ENCODE measurements at places on chromosomes 7 and 10.

- DNase-seq, result peak; percentile 20
Observed at GRCh38 chr10:24360282-24361127, 151.6 kb downstream of the KIAA1217 start.

- DNase-seq, result no peak
Observed at GRCh38 chr7:134126146-134126545, 994 bp upstream of the LRGUK start.

GRCh38 chr10:118920206-118920605 lies 109.3 kb upstream of the NANOS1 start:
- DNase-seq, result no peak

- DNase-seq, result no peak
Observed at GRCh38 chr10:60148266-60148840, 241.3 kb downstream of the ANK3 start.

DNA sequence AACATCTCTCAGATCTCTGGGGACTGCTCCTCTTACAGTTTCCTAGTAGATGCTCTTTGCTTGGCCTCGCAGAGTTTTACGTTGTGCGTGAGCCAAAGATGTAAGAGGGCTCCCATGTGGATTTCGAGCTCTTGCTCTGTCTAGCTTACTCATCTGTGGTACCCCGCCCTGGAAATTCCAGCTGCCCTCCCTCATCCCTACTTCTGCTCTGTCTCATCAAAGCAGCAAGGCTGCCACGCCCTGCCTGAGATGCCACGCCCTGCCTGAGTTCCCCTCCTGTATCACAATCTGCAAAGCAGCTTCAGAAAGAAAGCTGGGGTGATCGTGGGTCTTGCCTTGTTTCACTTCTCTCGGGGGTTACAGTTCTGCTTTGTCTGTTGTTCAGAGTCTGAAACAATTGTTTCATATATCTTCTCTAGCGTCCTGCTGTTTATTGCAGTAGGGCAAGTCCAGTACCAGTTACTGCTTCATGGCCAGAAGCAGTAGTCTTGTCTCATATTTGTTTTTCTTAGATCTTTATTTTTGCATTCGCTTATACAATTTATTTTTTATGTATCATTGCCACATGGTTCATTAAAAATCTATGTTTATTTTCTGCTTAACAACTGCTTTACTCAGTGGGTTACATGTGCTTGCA lies 36.1 kb upstream of the CCNY start:
- DNase-seq, result peak; percentile 70

GRCh38 chr10:21531164-21531563 lies 2.9 kb upstream of the MLLT10 start:
- DNase-seq, result no peak

DNA sequence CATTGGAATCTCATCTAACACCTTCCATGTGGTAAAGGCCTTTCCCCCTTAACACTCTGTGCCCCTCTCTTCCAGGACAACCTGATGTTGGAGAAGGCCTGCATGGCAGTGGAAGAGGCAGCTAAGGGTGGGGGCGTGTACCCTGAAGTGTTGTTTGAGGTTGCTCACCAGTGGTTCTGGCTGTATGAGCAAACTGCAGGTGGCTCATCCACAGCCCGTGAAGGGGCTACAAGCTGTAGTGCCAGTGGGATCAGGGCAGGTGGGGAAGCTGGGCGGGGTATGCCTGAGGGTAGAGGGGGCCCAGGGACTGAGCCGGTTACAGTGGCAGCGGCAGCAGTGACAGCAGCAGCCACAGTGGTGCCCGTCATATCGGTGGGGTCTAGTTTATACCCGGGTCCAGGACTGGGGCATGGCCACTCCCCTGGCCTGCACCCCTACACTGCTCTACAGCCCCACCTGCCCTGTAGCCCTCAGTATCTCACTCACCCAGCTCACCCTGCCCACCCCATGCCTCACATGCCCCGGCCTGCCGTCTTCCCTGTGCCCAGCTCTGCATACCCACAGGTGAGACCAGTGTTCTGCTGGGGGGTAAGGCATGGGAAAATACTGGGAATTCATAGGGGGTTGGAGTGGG lies 12.4 kb downstream of the NDST2 start:
- DNase-seq, result no peak

- peak; percentile 38 for DNase-seq
Observed at GRCh38 chr7:92244808-92245486, 767 bp downstream of the KRIT1 start.

- DNase-seq, result peak; percentile 43
Observed at GRCh38 chr7:128890306-128891109, 20.0 kb downstream of the KCP start.

GRCh38 chr7:29352041-29352440 lies 157.5 kb downstream of the CHN2 start:
- peak; percentile 76 for DNase-seq

DNA sequence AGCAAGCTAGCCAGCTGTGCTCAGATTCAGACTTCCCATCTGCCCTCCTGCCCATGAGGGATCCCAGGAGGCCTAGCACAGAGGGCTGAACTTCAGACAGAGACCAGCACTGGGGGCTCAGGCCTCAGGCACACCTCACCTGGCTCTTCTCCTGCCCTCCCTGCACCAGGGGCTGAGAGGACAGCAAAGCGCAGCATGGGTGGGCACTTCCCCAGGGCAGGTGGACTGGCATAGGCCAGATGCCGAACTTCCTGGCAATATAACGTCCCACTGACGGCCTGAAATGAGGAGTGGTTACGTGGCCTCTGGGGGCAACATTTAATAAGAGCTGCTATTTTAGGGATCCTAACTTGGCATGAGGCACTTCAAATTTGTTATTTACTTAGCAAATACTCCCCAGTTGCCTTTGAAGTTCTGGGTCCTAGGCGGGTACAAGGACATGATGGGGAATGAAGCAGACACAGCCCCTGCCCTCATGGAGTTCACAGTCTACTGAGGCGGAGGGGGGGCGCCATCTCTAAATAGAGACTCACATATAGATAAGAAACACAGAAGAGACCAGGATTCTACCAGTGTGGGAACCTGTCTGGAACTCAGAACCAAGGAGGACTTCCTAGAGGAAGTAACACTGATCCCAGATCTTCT lies 101.8 kb upstream of the ZMIZ1 start:
- DNase-seq, result no peak

DNA sequence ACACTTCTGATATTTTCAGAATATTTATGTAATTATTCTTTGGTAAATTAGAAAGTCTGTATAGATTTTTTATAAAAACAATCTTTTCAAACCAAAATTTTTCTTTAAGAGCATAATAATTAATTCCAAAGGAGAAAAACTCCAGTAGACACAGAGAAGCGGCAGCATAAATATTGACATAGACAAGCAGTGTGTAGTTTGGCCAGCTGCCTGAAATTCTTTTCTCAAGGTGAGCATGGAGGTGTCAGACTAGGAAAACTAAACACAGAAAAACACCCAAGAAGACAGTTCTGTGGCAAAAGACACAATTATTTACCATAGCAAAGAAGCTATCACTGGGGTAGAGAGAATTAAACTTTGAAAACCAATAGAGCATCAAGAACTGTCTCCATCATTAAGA lies 82.4 kb downstream of the KLF6 start:
- DNase-seq, result no peak

DNA sequence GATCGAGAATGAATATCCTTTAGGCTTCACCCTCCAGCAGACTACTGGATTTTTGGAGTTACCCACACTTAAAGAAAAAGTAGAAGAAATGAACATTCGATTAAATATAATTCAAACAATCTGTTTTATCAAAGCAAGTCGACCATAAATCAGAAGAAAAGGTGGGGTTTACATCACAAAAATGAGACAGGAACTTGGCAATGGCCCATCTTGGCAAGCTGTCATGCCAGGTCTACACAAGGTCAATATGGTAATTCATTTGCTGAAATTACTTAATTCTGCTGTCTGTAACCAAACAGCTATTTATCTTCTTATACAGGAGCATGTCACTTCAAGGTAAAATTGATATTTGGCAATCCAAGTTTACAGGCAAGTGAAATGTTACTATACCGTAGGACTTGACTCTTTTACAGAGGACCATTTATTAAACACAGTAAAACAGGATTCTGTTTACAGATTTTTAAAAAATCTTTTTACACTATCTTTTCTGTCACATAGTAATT lies 640.6 kb upstream of the NRP1 start:
- DNase-seq, result no peak

- DNase-seq, result peak; percentile 44
Observed at GRCh38 chr7:22173685-22174573, 183.0 kb downstream of the RAPGEF5 start.

- no peak for DNase-seq
Observed at GRCh38 chr10:44260286-44260928, 124.5 kb downstream of the CXCL12 start.

- DNase-seq, result no peak
Observed at GRCh38 chr7:99731638-99732374, 3.2 kb downstream of the CYP3A7 start.

DNA sequence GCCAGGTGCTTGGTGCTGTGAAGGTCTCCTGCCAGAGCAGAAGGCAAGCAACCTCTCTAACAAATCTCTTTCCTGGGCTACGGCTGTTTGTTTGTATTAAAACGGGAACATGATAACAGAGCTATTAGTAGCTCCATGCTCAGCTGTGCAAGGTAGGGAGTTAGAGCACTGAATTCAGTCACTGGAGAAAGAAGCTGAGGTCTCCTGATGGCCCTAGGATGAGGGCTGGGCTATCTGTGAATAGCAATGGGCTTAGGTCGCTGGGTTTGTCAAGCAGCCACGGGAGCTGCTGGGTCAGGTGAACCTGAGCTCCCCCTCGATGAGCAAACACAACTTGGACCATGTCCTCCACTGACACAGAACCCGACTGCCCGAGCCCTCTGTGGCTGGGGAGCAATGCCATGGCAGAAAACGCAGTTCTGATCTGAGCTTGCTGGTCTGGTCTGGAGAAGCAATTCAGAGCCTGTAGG lies 24.4 kb downstream of the TACC2 start:
- no peak for DNase-seq

DNA sequence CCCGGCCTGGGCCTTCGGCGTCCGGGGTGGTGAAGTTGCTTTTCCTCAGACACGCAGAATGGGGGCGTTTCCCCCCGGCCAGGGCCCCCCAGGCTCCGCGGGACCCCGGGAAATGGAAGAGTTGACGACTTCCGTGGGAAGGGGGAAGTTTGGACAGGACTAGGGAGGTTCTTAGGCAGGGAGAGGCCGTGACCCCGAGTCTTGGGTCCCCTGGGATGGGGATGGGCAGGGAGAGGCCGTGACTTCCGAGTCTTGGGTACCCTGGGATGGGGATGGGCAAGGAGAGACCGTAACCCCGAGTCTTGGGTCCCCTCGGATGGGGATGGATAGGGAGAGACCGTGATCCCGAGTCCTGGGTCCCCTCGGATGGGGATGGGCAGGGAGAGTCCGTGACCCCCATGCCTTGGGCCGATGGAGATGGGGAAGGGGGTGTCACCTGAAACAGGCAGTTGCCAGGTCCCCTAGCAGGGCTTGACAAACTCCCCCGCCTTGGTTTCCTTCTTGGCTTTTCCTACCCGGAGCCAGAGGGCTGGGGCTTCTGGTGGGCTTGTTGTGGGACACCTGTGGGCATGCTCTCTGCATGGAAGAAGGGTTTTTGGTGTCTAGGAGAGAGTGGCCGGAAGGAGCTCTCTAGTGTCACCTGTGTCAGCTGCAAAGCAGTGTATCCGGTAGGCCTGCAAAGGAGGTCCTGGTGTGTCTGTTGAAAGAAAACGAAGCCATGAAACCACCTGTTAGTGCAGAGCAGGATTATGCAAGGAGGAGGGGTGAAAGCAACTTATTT lies 1.1 kb downstream of the TRRAP start:
- DNase-seq, result peak; percentile 31

DNA sequence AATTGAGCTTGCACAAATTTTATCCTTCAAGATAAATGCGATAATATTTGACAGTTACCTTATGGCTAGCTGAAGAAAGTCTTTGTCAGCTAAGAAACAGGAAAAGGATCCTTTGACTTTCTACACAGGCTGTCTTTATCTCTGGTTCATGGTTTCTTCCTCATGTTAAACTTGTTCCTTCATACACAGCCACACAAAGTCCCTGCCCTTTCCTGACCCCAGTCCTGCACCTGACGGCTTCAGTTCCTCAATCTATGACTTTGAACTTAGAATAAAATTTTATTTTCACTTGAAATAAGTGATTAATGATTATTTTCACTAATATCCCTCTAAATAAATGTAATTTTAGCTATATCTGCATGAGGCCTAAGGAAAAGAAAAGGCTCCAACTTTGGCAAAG lies 77.8 kb upstream of the PRSS1 start:
- DNase-seq, result no peak

DNA sequence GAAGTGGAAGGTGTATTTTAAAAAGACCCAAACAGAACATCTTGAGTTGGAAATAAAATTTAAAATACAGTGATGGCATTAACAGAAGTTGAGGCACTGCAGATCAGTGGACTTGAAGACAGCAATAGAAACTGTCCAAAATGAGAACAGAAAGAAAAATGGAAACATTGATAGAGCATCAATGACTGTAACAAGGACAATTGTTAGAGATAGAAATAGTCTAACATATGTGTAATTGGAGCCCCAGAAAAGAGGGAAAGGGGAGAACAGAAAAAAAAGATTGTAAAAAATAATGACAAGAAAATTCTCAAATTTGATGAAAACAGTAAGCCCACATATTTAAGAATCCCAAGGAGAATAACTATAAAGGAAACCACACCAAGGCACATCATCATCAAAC lies 29.4 kb downstream of the VKORC1L1 start:
- DNase-seq, result no peak

DNA sequence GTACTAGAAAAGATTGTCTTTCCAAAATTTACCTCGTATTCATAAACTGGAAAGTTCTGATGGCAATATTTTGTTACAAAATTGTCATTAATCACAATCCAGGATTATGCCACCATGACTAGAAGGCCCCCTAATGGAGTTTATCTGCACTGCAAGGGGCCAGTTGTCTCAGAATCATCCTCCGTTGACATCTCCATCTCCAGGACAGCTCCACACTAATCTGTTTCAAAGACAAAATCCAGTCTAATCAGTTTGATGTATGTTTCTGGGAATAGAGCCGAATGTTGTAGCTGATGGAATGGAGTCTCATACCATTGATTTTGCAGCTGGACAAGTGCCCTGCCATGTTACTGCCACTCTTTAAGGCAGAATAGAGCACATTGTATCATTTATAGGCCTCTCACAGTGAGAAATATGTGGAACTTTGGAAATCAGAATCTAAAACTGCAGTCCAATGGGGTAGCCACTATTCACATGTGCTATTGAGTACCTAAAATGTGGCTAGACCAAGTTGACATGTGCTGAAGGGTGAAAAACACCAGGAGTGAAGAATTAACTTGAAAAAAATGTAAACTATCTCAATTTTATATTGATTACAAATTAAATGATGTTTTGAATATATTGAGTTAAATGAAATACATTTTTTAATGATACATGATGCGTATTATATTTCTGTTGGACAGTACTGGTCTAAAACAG lies 38.3 kb upstream of the TOMM7 start:
- DNase-seq, result peak; percentile 37
